ENCODE measurements at places on chromosomes 11 and 22. TPM values are rescaled to one million over a fixed set of nuclear protein-coding genes. Genes with fewer than 3 reads are reported as not detected.

Gene OR52E8
- not detected for total RNA-seq

Gene PGR
- total RNA-seq, result 2.8 TPM

Gene CD3E
- not detected for total RNA-seq

Gene MOGAT2
- not detected for total RNA-seq

Gene GLYAT
- not detected for total RNA-seq

Gene BIK
- total RNA-seq, result not detected

Gene LGR4
- 4.0 TPM for total RNA-seq

Gene MMP1
- 0.18 TPM for total RNA-seq

Gene OR52L1
- total RNA-seq, result not detected

Gene TPCN2
- total RNA-seq, result 8.9 TPM

Gene IL17REL
- total RNA-seq, result not detected

Gene NXPE4
- total RNA-seq, result not detected
